ENCODE measurements at places on chromosomes 5 and 9.

DNA sequence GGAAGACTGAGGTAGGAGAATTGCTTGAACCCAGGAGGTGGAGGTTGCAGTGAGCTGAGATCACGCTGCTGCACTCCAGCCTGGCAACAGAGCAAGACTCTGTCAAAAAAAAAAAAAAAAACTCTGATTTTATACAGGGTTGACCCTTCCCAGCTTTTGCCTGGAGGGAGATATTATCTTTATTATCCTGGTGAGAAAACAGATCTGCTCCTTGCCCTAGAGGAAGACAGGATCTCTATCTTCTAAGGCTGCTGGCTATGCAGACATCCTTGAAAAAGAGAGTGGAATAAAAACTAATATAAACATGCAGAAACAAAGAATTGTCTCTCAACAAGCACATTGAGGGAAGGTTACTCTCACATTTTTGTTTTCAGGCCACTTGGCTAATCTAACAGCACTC lies 1503.4 kb upstream of the WWC1 start:
- DNase-seq = no peak

GRCh38 chr9:10265153-10265631 lies 347.6 kb downstream of the PTPRD start:
- DNase-seq = no peak

DNA sequence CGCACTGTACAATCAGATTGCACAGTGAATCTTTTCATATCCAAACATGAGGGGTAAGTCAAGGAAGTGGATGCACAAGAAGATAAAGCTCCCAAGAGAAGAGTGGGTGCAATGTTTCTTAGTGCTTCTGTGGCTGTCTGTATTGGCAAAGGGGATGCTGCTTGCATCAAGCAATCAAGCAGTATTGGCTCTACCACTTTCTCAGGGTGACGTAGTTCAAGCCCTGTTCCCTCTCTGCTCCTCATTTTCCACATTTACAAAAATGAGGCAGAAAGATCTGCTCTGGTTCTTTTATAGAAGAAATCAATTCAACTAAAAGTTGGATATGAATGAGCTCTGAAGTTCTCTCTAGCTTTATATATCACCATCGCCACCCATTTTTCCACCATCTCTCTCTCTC lies 2.3 kb downstream of the TNFSF8 start:
- DNase-seq = no peak

DNA sequence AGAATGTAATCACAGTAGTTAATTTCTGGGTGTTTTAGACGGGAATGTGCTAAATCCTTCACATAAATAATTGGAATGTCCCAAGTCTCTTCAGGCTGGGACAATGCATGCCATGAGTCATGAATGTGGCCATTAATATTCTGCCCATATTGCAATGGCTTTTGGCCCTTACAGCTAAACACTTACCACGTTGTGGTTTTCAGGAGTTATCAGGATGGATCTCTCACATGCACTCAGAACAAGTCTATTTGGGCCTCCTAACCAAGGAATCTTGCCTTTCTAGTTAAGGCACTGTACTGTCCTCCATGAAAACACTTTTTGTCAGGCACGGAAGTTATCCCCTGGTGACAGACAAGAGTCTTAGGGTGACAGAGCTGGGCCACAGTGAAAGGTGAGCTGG lies 32.7 kb downstream of the PKD2L2 start:
- no peak for DNase-seq

- DNase-seq = no peak
Observed at GRCh38 chr5:98637557-98637956, 135.9 kb upstream of the RGMB start.

DNA sequence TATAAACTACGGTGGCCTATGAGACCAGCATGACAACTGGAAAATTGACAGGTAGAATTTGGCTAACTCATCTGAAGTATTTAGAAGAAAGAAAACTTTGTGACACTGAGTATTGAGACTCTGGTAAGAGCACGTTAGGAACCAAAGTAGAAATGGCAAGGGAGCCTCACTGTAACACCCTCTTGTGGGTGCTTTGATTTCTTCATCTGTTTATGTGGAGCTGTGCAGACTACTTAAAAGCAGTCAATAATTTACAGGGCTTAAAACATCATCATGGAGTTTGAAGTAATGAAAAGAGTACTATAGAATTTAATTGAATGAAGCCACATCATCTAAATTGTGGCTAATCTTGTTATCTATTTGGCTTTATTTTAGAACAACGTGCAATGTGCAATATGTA lies 414.2 kb downstream of the CCDC171 start:
- DNase-seq = no peak

GRCh38 chr9:89594811-89595550 lies 9.8 kb upstream of the GADD45G start:
- DNase-seq = no peak

DNA sequence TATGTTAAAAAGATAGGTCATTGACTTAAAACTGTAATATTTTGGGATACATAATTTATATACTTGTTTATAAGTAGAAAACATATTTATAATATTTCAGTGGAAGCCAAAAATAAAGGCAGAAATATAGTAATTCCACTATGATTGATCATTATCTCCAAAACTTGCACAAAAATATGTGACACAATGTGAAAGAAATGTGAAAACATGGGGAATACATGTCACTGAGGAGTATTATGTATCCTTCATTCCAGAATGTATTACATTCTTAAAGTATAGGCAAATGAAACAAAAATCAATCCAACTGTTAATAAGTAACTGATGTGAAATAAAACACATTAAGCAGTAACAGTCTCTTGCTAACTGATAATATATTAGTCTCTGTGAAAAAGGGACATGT lies 236.7 kb downstream of the CDH18 start:
- no peak for DNase-seq

GRCh38 chr5:5950658-5951057 lies 427.7 kb downstream of the MED10 start:
- no peak for DNase-seq

DNA sequence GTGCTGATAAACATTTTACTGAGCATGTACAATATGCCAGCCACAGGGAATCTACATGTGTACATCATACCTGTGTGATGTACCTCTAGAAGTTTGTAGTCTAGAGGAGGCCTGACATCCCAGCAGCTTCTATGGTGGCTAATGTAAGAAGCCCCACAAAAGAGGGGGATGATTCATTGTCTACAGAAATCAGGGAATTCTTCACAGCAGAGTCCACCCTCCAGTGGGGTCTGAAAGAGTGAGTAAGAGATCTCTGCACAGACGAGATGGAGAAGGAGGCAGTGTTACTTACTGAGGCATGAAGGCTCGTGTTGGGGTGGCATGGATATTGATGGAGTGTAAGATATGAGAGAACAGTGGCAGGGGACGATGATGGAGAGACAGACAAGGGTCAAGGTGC lies 103.0 kb downstream of the NTRK2 start:
- no peak for DNase-seq

DNA sequence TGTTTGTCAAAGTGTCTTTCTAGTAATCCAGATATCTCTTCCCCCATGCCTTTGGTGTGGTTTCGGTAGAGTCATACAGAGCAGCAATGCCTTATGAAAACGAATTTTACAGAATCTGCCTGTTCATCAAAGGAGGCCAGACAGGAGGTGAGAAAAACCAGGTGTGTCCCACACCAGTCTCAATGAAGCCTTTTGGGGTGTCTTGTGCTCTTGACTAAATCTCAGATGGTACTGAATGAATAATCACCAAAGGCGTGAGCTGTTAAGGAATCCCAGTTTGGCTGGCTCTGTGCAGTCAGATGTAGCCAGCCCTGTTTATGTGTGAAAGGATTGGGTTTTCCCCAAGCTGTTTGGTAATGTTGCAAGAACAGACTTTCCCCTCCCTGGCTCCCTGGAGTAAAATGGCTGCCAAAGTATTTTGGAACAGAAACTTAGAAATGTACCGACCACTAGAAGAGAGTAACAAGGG lies 70.8 kb upstream of the CDKN2B start:
- no peak for DNase-seq

- no peak for DNase-seq
Observed at GRCh38 chr9:112233769-112234168, 58.7 kb upstream of the SUSD1 start.

- DNase-seq = no peak
Observed at GRCh38 chr5:78731884-78732283, 83.3 kb upstream of the LHFPL2 start.

GRCh38 chr5:142661957-142662356 lies 23.9 kb downstream of the FGF1 start:
- DNase-seq = no peak

DNA sequence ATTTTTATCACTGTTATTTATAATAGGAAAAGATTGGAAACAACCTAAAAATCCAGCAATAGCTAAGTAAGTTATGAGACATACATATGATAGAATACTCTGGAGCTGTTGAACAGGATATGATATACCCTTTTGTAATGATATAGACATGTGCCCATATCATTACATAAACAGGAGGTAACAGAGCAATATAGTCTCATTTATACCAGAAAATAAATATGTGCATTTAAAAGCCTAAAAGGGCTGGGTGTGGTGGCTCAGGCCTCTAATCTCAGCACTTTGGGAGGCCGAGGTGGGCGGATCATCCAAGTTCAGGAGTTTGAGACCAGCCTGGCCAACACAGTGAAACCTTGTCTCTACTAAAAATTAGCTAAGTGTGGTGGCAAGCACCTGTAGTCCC lies 2.3 kb upstream of the FABP6 start:
- DNase-seq = no peak

GRCh38 chr5:179893958-179894895 lies 13.5 kb downstream of the TBC1D9B start:
- no peak for DNase-seq

- DNase-seq = no peak
Observed at GRCh38 chr5:35229076-35230037, 930 bp downstream of the PRLR start.

- no peak for DNase-seq
Observed at GRCh38 chr9:74125941-74126340, 371.2 kb upstream of the RORB start.

- DNase-seq = no peak
Observed at GRCh38 chr5:107513337-107514085, 157.2 kb downstream of the EFNA5 start.

DNA sequence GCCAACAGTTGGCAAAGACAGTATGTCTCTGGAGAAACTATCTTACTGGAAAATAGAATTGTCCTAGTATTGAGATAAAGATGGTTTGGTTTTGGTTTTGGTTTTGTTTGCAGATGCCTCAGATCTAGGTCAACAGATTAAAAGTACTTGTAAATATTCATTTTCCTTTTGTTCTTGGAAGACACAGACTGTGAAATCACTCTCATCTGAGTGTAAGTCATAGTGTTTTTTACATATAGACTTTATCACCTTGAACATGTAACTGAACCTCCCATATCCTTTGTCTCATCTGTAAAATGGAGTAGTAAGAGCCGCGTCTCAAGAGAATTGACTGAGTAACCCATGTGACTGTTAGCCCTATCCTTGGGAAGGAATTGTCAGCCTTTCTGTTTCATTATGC lies 34.3 kb downstream of the MAP3K1 start:
- DNase-seq = no peak

All from neural crest cell (in vitro differentiated cells).